NCI-H2107 (cell line): ENCODE measurements at places on chromosomes 7 and 10.

- DNase-seq, result no peak
Observed at GRCh38 chr10:119517235-119518141, 25.0 kb downstream of the RGS10 start.

- no peak for DNase-seq
Observed at GRCh38 chr7:31761646-31762045, 74.6 kb downstream of the PPP1R17 start.

DNA sequence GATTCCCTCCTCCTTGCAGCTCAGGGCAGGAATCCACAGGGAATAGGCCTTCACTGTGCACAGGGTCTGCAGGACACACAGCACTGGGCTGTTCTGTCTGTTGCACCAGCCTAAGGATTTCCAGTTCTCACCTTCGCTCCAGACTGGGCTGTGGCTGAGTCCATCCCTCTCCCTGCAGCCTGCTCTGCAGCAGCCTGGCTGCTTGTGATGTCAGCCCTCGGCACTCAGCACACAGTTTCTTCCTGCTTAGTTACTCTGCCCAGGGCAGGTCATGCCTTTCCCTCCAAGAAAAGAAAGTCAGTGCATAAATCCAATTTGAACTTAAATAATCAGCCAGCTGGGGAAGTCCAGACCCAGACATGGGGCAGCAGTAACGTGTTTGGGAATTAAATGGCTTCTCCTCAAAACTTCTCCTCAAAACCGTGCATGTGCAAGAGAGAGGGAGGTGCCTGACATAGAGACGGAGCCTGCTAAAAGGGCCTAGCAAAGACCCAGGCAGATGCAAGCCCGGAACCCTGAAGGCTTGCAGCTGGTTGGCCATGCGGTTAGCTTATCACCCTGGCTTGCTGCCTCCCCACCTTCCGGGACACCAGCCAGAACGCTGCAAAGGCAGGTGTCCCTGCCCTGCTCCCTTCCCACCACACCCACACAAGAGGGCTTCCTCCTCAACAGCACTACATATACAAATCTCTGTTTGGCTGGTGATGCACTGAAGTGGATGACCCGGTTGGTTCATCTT lies 10.9 kb upstream of the GDF2 start:
- peak; percentile 4 for DNase-seq

DNA sequence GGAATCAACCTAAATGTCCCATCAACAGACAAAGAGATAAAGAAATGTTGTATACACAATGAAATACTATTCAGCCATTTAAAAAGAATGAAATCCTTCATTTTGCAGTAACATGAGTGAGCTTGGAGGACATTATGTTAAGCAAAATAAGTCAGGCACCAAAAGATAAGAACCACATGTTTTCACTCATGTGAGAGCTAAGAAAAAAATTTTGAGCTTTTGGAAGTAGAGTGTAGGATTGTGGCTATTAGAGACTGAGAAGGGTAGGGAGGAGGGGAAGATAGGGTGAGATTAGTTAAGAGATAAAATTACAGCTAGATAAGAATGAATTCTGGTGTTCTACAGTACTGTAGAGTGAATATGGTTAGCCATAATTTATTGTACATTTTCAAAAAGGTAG lies 8.3 kb upstream of the YAE1 start:
- DNase-seq, result no peak

- DNase-seq, result no peak
Observed at GRCh38 chr10:33344676-33345075, 10.2 kb upstream of the NRP1 start.

DNA sequence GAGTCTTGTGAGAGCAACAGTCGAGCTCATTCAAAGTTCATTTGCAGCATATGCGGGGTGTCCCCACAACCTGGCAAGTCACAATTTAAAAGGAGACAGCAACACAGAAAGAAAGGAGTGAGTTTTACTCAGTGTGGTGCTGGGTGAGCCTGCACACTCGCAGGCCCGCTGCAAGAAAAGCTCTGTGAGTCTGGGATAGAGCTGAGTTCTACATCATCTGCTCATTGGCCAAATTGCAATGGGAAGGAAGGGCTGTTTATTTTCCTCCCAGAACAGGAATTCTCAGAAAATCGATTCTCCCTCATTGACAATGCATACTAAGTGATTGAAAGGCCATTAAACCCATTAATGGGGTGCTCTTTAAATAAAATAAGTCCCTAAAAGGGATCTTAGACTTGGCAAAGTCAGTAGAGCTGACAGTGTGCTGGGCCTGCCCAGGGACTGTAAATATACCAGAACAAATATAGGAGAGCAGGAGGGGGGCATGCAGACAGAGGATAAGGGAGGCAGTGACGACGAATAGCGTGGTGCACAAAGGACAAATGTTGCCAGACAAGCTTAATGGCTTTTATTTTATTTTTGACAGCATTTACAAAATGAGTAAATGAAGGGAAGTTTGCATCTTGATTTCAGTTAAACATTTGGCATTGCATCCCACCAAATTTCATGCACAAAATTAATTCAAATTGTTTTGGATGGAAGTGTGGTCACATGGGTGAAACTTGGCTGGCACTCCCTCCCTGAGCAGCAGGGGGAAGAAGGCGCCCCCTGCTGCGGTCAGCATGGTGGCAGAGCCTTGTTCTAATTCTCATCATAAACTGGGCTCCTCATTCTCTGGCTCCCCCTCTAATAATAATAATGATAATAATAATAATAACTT lies 215.7 kb downstream of the SNX10 start:
- DNase-seq, result no peak

GRCh38 chr7:1056785-1057410 lies 12.6 kb downstream of the GPR146 start:
- DNase-seq, result no peak

DNA sequence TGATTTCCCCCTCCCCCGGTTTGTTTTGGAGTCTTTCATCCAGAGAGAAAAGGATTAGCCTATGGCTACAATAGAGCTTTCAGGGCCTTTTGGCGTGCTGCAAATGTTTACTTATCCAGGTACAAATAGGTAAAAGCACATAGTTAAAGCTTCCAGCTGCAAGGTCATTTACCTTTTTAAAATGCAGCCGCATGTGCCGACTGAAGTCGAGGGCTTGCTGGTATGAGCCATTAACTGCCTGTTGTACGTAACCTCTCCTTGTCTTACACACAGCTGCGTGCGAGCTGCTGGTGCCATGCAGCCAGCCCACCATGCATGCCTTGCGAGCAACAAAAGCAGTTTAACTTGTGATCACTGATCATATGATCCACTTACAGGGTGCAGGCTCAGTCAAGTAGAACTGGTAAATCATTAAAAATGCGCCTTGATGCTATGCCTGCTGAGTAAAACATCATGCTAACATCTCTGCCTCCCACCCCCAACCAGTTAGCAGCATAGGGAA lies 866.4 kb downstream of the LRMDA start:
- DNase-seq, result peak; percentile 16

- DNase-seq, result no peak
Observed at GRCh38 chr7:55260171-55260570, 105.0 kb upstream of the LANCL2 start.

DNA sequence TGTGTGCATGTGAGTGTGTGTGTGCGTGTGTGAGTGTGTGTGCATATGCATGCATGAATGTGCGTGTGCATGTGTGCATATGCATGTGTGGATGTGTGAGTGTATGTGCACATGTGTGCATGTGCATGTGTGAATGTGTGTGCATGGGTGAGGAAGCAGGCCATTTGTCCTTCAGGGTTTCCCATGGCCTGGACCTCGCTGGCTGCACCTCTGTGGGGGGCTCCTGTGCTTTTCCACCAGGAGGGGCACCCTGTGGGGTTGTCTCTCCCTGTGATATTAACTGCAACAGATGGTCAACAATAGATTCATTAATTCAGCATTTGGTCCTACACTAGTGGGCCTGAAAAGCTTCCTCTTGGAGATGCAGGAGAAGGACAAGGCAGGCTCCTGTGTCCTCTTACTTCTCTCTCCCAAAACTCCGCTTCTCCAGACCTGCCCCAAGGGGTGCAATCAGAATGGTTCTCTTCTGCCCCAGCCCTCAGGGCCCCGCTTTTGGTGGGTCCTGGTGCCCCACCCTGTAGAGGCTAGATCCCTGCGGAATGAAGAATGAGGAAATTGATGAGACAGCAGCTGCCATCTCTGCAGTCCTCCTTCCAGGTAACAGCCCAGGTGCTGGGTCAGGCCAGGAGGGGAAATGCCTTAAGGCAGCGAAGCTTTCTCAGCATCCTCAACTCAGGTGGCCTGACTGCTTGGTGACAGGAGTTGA lies 41.5 kb upstream of the NUB1 start:
- DNase-seq, result no peak

GRCh38 chr7:81956520-81956919 lies 186.7 kb upstream of the HGF start:
- no peak for DNase-seq

DNA sequence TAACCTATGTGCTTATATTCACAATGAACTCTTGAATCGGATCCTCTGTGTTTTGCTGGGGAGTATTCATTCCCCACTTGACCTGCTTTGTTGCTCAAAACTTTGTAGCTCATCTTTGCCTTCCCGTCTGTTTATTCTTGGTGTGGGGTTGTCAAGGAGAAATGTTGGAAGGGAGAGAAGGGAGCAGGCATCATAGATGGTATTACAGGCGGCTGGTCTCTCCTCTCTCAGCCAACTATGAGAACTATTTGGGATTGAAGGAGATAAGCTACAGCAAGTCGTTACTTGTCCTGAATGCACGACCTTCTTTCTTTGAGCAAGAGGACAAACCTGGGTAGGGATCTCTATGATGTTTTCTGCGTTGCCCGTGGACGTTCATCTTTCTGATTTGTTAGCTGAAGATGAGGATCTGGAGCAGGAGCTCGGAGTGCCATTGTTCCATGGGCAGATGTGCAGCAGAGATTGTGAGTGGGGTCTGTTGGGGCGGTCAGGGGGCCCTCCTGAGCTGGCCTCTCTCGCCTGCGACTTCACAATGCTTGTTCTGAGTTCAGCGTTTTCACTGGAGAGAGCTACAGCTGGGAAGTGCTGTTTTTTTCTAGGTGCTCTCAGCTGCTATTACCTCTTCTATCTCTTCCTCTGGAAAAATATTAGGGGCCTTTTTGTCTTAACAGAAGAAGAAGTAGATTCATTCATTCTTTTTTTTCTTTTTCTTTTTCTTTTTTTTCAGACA lies 126.9 kb upstream of the KLF6 start:
- DNase-seq, result no peak

DNA sequence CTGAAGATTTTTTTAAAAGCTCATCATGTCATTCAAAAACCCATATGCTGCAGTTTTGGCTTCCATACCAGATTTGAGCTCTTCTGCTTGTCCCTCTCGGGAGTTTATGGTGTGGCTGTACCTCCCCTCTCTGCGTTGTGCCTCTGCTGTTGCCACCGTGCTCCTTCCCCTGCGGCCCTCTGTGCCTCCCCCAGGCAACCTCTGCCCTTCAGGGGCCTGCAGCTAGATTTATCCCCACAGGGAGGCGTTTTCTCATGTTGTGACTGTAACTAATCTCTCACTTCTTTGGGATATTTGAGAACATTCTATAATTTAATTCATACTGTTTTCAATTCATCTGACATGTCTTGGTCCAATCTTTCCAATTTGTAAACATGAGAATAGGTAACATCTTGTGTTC lies 52.7 kb downstream of the TASOR2 start:
- DNase-seq, result no peak

DNA sequence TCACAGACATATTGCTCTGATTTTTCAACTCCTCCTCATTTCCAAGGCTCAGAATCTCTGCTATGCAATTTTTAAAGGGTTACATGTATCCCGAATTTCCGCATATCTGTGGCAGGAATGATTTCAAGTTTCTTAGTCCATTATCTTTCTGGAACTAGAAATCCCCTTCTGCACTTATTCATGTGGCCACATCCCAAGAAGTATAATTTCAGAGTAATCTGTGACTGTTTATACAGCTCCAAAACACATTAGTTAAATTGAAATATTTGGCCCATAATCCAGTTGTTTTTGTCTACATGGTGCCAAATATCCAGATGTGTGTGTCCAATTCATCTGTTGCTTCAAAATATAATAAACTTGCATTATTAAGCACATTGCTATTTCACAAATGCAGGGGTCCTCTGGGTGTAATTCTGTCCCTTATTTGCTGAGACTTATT lies 271.2 kb downstream of the ARHGAP12 start:
- DNase-seq, result no peak

DNA sequence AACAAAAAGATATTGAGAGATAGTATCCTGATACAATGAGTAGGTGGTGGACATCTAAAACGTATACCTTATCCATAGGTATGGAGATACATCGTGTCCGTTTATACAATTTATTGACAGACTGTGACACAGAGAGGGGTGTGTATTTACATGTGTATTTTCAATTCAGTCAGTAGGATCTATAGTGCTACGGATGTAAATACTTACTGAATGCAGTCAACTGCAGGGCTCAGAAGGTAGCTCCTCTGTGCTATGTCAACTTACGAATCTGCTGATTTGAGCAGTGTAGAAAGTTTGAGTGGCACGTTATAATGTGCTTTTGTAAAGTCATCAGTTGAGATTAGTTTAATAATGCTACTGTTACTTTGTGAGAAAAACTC lies 626 bp downstream of the ZNF804B start:
- no peak for DNase-seq

GRCh38 chr10:21172930-21173801 lies 276.1 kb upstream of the NEBL start:
- no peak for DNase-seq

DNA sequence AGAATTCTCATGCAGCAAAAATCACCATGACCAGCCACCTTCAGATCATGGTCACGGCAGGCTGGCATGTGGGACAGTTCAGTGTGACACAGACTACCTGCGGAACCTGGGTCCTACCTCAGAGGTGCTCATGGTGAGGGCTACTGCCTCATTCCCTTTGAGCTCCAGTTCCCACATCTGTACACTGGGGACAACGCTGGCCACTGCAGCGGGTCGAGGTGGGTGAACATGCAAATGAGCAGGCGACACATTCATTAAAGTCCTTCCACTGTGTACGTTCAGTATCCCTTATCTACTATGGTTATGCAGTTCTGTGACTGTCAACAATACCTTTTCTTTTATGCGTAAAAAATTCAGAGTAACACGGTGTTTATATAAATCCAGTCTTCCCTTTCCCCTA lies 218.7 kb upstream of the AOAH start:
- DNase-seq, result no peak

DNA sequence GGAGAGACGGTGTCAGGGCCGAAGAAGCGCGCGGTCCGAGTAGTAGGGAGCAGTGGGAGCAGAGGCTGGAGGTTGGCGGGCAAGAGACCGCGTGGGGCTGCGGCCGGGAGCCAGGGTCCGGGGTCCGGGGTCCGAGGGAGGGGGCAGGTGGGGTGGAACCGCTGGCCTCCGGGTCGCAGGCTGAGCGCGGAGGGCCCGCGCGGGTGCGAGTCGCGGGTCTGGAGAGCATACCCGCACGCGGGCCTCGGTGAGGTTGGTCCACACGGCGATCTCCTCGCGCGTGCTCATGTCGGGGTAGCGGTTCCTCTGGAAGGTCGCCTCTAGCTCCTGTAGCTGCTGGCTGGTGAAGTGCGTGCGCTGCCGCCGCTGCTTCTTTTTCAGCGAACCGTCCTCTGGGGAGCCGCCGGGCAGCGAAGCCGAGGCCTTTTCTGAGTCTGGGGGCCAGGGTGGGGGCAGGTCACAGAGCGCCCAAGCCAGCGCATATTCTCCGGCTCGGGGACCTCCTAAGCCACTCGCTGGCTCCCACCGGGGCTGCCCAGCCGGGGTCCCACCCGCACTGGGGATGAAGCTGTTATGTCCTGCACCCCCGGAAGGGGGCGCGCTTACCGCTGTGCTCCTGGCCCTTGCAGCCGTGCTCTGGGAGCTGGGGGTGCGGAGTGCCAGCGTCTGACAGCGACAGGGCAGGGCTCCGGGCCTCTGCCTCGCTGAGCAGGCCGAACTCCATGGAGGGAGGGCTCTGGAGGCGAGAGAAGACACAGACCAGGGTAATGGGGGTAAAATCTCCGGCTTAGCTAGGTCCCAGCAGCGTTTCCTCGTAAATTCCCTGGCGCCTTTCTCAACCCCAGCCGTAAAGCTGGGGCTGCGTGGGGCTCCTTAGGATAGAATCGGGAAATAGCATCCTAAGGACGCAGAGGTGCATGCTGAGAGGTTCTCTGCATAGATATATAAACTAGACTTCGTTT lies 5.5 kb downstream of the ELOVL3 start:
- no peak for DNase-seq
